ENCODE measurements at places on chromosomes 1 and 21.

GRCh38 chr1:43586136-43586731 is 55.6 kb downstream of the PTPRF start:
- DNase-seq = no peak

DNA sequence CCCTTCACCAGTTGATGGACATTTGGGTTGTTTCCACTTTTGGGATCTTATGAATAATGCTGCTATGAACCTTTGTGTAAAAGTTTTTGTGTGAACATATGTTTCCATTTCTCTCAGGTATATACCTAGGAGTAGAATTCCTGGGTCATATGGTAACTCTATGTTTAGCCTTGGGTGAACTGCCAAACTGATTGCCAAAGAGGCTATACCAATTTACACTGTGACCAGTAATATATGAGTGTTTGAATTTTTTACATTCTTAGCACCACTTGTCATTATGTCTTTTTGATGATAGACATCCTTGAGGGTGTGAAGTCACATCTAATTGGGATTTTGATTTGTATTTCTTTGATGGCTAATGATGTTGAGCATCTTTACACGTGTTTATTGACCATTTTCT is 290.1 kb downstream of the DUSP10 start:
- no peak for DNase-seq

GRCh38 chr1:27630859-27631491 is 4.0 kb downstream of the FGR start:
- no peak for DNase-seq

DNA sequence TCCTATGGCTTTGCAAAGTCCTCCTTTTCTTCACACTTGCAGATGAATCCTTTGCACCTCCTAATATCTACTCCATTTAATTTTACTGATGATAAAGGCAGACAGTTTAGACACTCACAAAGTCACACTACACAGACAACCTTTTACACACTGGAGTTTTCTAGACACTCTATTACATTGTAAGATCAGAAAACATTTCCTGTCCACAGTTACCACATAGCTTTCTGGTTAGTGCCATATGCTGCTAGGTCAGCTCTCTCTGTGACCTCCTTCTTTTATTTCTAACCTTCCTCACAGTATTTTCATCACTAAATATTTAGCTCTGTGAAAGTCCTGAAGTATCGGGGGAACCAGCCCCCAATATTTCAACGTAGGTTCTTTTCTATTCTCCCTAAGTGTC is 5.1 kb downstream of the SH2D1B start:
- DNase-seq = no peak

- DNase-seq = no peak
Observed at GRCh38 chr1:26367441-26367840, 5.1 kb downstream of the ZNF683 start.

- DNase-seq = no peak
Observed at GRCh38 chr1:198929961-198930599, 291.2 kb downstream of the PTPRC start.

- no peak for DNase-seq
Observed at GRCh38 chr1:164589961-164590507, 31.1 kb downstream of the PBX1 start.

- DNase-seq = no peak
Observed at GRCh38 chr1:110164725-110165350, 14.5 kb downstream of the SLC6A17 start.

GRCh38 chr21:31363720-31364119 is 19.7 kb upstream of the TIAM1 start:
- DNase-seq = no peak

- DNase-seq = no peak
Observed at GRCh38 chr1:160354388-160354985, 11.3 kb downstream of the NCSTN start.

DNA sequence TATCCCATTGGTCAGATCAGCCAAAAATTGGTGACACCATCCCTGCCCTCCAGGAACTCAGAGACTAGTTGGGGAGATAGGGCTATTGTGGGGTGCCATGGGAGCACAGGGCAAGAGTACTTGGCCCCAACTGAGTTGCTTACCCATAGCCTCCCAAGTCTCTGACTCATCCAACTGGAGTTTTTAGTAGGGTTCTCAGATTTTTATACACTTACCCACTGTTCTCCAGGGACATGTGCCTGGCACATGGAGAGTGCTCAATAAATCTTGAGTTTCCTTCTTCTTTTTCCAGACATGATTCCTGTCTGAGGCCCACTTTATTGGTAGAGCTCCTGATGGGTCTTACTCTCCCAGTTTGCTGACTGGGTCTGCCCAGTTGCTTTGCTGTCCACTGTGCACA is 56.7 kb downstream of the OVGP1 start:
- DNase-seq = no peak

- no peak for DNase-seq
Observed at GRCh38 chr1:232664844-232665777, 35.2 kb upstream of the SIPA1L2 start.

- no peak for DNase-seq
Observed at GRCh38 chr1:206703661-206704060, 19.0 kb downstream of the MAPKAPK2 start.

Data from stimulated activated CD8-positive, alpha-beta memory T cell treated with anti-CD3 and anti-CD28 coated beads, Interleukin-4, amount 100 ng/mL, for 4 hours (primary cell).